CD4-positive, CD25-positive, alpha-beta regulatory T cell (primary cell): ENCODE measurements at places on chromosomes 16 and 17.

- DNase-seq = no peak
Observed at GRCh38 chr16:88730632-88731607, 24.6 kb downstream of the CTU2 start.

DNA sequence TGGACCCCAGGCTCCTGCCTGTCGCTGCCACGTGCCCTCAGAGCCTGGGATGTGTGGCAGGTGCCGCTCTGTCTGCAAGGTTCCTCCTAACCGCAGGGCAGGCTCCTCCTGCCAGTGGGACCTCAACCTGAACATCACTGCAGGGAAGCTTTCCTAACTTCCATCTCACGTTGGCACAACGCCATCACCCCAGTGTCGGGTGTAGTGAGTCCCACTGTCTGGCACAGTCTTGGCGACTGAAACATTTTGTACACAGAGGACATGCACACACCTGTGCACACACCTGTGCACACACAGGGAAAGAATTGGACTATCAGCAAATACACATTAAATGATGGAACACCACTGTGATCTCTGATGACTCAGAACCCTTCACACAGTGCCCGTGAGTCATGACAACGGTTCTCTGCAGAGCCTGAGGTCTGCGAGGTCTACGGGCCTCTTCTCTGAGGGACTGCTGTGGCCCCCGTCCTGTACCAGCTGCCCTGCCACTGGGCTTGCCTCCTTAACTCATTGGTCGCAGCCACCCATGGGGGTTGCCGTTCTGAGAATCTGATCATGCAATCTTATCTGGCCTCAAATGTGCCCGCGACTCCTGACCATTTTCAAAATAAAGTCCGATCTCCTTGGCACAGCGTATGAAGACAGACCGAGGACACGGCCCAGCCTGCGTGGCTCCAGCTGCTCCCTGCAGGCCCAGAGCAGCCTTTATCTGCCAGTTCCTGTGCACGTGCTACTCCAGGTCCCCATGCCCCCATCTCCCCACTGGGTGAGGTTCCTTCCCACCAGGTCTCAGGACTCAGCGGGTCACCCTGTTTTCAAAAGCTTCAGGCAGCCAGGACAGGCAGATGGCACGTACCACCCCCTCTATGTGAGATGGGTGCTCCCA lies 7.6 kb downstream of the CCDC57 start:
- DNase-seq = no peak

GRCh38 chr17:7367918-7368598 lies 12.8 kb upstream of the TNK1 start:
- DNase-seq = no peak

DNA sequence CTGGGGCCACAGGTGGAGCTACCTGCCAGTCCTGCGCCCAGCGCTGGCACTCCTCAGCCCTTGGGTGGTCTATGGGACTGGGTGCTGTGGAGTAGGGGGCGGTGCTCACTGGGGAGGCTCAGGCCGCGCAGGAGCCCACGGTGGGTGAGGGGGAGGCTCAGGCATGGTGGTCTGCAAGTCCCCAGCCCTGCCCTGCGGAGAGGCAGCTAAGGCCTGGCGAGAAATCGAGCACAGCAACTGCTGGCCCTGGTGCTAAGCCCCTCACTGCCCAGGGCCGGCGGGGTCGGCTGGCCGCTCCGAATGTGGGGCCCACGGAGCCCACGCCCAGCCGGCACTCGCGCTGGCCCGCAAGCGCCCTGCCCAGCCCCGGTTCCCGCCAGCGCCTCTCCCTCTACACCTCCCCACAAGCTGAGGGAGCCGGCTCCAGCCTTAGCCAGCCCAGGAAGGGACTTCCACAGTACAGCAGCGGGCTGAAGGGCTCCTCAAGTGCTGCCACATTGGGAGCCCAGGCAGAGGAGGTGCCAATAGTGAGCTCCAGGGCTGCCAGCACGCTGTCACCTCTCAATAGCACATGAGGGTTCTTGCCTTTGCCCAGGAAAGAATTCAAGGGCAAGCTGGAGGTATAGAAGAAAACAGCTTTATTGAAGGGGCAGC lies 11.0 kb upstream of the EEF2KMT start:
- no peak for DNase-seq

- DNase-seq = peak; percentile 79
Observed at GRCh38 chr17:60421273-60422161, 772 bp upstream of the CHCT1 start.

DNA sequence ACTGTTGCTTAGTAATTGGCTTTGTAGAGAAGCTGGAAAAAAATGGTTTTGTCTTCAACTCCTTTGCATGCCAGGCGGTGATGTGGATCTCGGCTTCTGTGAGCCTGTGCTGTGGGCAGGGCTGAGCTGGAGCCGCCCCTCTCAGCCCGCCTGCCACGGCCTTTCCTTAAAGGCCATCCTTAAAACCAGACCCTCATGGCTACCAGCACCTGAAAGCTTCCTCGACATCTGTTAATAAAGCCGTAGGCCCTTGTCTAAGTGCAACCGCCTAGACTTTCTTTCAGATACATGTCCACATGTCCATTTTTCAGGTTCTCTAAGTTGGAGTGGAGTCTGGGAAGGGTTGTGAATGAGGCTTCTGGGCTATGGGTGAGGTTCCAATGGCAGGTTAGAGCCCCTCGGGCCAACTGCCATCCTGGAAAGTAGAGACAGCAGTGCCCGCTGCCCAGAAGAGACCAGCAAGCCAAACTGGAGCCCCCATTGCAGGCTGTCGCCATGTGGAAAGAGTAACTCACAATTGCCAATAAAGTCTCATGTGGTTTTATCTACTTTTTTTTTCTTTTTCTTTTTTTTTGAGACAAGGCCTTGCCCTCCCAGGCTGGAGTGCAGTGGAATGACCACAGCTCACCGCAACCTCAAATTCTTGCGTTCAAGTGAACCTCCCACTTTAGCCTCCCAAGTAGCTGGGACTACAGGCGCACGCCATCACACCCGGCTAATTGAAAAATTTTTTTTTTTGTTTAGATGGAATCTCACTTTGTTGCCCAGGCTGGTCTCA lies 6.2 kb upstream of the TMEM235 start:
- no peak for DNase-seq

- DNase-seq = no peak
Observed at GRCh38 chr17:17732444-17732843, 51.2 kb downstream of the RAI1 start.

DNA sequence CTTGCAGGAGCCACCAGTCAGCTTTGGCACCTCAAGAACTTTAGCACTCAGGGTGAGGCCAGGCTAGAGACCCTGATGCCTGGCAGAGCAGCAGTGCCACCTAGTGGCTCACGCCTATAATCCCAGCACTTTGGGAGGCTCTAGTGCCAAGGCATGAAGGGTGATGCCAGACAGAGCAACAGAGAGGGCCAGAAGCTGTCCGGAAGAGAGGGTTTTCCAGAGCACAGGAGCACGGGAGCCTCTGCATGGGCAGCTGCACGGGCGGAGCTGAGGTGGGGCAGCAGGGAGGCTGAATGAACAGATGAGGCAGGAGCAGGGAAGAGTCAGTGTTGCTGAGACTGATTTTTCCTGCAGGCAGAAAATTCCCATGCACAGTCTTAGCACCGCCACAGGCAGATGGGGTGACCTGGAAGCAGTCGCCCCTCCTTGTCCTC lies 38.9 kb downstream of the MYH3 start:
- peak; percentile 9 for DNase-seq

DNA sequence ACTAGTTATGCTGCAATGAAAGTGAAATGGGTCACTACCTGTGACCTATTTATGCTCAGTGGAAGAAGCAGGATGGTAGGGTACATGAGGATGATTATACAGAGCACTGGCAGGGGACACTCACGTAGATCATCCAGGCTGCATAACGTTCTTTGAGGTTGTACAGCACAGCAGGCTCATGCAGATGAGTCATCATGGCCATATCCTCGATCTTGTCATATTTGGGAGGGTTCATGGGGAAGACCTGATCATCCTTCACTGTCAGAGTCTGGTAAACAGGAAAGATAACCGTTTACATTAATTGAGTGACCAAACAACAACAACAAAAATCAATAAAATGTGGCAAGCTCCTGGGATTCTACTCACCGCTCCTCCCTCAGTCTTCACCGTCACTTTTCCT lies 2.1 kb downstream of the MYH2 start:
- DNase-seq = no peak

DNA sequence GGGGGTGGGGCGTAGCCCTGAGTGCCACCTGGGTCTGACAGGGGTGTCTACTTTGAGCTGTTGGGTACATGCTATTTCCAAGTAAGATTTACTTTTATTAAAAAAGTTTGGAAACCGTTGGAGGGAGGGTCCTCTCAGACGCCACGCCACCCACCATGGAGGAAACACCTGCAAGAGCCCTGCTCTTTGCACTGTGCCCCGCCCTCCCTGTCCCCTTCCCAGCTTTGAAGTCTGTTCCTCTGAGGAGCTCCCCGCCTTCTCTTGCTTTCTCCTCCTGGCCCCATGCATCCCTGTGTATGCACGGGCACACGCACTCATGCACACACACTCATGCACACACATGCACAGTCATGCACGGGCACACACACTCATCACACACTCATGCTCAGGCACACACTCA lies 15.5 kb downstream of the ADGRG1 start:
- no peak for DNase-seq

- DNase-seq = no peak
Observed at GRCh38 chr17:81912441-81913309, 1.5 kb upstream of the PCYT2 start.

DNA sequence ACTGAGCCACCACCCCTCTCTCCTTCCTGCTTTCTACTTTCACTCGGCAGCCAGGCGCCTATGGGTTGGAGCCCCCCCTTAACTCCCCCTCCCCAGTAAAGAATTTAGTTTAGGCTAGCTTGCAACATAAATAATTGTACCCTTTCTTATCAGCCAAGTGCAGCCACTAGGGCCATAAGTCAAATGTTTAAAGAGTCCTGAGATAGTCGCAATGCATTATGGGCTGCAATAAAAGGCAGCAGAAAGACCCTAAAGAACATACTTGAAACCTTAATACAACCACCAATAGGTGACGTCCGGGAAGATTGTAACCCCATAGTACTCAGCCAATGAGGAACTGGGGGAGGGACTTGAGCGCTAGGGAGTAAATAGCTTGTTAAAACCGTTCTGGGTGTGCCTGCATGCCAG lies 40.5 kb downstream of the C16orf82 start:
- DNase-seq = no peak

GRCh38 chr17:72413077-72414031 lies 292.5 kb downstream of the SOX9 start:
- DNase-seq = no peak

GRCh38 chr17:6530324-6530920 lies 25.9 kb downstream of the PITPNM3 start:
- DNase-seq = no peak

GRCh38 chr16:1691276-1691675 lies 13.2 kb downstream of the JPT2 start:
- no peak for DNase-seq

- DNase-seq = no peak
Observed at GRCh38 chr17:73155410-73156165, 9.2 kb upstream of the SSTR2 start.

DNA sequence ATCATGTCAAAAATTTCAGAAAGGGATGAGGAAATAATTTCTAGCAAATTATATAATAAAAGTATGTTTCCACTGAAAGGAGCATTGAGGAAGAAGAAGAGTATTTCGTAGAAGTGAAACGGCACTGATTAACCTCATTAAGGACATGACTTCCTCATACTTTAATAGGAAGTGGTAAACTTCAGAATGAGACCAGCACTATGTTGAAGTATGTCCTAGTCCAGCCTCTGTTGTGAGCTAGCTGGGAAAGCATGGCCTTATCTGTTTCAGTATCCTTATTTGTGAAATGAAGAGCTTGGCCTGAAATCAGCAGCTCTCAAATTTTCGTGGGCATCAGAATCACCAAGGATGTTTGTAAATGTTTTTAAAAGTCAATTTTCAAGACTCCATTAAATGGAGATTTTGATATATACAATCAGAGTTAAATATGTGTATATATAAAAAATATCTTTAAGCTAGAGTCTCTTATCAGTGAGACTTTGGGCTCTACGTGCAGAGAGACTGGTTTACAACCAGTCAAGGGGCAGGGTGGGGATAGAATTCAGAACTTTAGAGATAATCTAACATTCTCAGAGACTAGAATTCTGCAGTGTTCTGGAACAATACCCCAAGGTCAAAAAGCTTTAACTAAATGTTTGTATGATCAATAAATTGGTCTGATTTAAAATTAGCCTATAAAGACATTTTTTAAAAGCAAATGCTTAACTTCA lies 365.4 kb downstream of the CDH13 start:
- no peak for DNase-seq

DNA sequence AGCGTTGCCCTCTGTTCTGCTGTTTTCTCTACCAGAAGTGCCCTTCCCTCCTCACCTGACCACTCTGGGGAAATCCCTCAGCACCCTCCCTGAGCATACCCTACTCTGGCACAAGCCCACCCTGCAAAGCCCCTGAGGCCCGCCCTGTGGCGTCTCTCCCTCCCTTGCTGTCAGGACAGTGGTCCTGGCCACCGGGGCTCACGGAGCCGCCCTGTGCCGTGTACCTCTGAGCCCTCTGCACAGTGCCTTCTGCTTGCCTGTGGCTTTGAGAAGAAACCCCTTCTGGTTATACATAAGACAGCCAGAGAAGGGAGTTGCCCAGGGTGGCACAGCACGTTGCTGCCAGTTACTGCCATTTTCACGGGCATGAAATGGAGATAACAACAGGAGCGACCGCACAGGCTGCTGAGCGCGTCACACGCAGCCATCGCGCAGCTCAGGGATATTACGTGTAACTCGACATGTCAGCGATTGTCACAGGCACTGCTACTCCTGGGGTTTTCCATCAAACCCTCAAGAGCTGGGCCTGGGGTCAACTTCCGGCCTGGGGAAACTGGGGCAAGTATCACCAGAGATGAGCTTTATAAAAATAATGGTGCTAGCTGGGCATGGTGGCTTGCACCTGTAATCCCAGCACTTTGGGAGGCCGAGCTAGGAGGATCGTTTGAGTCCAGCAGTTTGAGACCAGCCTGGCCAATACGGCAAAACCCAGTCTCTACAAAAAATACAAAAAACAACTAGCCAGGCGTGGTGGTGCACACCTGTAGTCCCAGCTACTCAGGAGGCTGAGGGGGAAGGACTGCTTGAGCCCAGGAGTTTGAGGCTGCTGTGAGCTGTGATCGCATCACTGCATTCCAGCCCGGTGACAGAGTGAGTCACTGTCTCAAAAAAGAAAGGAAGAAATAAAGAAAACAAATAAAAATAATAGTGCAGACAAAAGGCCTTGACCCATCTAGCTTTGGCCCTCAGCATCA lies 14.8 kb downstream of the SCGB1C2 start:
- no peak for DNase-seq

DNA sequence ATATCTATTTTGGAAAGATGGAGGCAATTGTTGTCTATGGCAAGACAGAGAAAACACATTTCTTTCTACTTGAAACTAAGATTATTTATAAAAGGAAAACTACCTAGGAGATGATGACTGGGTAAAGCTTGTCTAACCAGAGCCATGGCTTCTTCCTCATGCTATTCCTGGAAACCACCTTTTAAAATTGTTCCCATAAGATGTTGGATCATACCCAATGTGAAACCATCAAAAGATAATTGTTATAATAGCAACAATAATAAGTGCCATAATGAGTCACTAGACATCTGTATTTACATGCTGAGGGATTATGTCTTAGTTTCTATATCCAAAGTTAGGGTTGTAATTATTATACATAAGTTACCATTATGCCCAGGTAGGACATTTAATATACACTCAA lies 428.4 kb downstream of the KCNJ2 start:
- DNase-seq = no peak
